Activated CD4-positive, alpha-beta T cell treated with anti-CD3 and anti-CD28 coated beads for 36 hours (primary cell): ENCODE measurements at places on chromosomes 7 and 10.

DNA sequence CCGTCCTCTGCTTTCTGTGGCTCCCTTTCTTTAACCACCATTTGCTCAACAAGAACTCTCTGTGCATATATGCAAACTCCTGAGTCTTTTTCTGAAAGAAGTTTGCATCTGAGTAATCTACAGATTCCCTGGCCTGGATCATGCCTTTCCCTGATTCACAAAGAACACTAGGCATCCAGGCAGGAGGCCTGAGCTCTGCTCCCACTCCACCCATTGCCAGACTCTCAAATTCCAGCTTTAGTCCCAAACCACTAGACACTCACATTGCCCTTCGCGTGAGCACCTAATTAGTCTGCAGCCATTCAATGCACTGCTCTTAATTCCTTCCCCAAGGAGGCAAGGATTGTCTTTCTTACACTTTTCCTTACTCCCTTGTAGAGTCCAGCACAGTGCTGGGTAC is 60.9 kb downstream of the ABCC2 start:
- DNase-seq: no peak

DNA sequence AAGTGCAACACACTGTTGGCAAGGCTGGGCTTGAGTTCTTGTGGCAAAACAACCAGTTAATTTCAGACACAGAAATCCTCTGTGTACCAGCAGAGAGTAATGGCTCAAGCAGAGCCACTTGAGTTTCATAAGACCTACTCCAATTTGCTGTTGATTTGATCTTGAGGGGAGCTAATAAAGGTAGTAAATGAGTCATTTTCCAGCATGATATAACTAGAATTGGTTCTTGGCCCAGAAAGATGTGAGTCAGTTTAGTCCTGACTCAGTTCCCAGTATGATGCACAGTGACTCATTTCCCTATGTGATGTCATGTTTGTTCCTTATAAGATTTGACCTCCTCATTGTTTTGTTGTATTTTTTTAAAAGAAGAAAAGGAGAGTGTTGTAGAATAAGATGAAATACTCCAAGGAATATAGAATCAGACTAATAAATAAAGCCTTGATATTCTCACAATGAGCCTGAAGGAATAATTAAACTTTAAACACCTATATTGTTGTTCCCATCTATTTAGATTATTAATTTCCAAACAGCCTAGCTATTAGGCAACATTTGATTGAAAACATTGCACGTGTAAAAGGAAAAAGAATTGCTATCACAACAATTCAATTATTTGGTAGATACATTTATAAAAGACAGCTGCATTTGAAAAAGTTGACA is 186.2 kb downstream of the REEP3 start:
- DNase-seq: peak; percentile 39

- DNase-seq: no peak
Measured at GRCh38 chr10:42477170-42477569, 161.2 kb downstream of the ZNF33B start.

- no peak for DNase-seq
Measured at GRCh38 chr7:145147865-145148264, 312.0 kb upstream of the TPK1 start.

DNA sequence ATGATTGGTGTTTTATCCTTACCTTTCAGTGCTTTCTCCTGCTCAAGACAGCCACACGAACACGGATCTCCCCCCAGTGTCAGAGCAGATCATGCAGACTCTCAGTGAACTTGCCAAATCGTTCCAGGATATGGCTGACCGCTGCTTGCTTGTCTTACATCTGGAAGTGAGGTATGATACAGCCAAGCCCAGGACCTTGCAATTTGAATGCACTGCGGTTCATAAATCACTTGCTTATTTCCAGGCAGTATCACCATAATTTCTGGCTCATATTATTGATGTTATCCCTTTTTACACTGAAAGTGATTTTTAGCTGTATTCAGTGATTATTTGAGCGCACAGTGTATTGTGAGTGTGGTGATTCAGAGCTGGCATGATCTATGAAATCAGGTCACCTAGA is 129.7 kb upstream of the LRGUK start:
- no peak for DNase-seq

DNA sequence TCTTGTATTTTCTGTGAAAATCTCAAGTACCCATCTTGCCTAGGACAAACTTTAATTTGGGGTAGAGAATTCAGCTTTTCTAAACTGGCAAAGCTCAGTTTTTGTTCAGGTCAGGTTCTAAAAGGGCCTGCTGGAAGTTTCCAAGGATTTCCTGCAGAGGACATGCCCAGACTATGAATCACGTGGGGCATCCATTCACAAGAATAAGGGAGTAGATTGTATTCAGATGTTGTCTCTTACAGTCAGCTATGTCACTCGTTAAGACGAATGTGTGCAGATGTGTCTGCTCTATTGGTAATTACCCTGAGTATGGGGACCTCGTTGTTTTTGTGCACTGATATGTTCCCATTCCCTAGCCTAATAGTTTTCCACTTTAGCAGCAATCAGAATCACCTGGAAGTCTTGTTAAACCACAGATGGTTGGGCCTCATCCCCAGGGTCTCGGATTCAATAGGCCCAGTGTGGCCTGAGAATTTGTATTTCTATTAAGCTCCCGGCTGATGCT is 81.0 kb upstream of the ITPRID1 start:
- no peak for DNase-seq

DNA sequence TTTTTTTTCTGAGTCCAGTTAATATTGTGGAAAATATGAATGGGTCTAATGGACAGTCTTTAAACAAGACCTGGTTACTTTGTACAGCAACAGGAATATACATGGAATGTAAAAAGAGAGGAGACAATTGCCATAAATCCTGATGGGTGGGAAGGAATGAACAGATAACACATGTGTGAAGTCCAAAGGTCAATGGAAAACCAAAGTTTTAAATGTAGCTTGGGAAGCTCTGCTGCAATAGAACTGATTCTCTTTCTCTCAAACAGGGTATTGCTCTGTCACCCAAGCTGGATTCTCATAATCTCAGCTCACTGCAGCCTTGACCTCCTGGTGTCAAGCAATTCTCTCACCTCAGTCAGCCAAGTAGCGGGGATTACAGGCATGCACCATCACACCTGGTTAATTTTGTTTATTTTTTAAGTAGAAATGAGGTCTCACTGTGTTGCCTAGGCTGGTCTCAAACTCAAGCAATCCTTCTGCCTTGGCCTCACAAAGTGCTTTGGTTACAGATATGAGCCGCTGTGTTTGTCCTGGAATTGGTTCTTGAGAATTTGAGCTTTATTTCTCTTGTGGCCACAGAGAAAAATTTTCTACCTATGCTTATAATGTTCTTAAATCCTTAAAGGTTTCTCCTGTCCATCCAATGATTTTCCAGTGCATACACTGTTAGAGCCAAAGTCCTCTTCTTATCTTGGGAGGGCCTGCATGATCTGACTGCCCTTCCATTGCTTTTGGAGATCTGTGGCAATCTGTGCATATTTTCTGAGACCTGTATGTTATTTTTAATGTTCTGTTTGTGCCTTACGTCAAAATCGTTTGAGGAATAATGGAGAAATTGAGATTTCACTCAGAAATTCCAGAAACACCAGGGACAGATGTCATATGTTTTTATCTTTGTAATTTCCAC is 30.7 kb upstream of the ZNF92 start:
- no peak for DNase-seq
